HTR-8/SVneo (cell line): ENCODE measurements at places on chromosomes 2 and 18.

GRCh38 chr2:230797515-230798495 is 66.9 kb upstream of the ITM2C start:
- no peak for DNase-seq

DNA sequence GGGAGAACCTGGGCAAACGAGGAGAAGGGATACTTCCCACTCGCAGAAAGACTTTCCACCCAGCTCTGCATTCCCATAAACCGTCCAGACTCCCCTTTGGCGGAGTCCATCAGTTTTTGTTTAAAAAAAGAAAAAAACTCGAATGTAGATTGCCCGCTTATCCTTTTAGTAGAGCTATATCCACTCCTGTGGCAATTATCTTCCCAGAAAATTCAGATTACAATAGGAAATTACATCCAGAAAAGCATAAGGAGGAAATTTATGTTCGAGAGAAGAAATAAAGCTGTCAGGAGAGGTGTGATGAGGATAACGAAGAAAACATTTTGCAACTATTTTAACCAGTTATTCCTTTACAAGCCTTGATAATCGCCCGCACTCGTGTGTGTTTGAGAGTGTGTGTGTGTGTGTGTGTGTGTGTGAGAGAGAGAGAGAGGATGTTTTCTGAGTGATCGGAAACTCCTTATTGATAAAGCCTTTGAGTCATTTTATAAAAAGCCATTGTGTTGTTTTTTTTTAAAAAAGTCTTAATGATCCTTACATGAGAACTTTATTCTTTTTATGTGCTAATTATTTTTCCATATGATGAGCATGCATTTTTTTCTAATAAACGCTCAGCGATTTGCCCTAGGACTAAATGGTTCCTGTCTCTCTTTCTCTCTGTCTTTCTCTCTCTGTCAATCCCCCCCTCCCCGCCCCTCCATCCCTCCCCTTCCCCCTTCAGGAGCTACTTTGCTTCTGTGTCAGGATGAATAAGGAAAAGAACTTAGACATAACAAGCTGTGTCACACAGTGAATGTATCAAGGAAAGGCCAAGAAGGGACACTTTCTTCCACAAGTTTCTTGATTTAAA is 1.1 kb upstream of the PPP3R1 start:
- DNase-seq, result no peak

- no peak for DNase-seq
Measured at GRCh38 chr2:61432990-61433389, 37.9 kb downstream of the USP34 start.

GRCh38 chr2:238879043-238879442 is 31.2 kb downstream of the TWIST2 start:
- no peak for DNase-seq

DNA sequence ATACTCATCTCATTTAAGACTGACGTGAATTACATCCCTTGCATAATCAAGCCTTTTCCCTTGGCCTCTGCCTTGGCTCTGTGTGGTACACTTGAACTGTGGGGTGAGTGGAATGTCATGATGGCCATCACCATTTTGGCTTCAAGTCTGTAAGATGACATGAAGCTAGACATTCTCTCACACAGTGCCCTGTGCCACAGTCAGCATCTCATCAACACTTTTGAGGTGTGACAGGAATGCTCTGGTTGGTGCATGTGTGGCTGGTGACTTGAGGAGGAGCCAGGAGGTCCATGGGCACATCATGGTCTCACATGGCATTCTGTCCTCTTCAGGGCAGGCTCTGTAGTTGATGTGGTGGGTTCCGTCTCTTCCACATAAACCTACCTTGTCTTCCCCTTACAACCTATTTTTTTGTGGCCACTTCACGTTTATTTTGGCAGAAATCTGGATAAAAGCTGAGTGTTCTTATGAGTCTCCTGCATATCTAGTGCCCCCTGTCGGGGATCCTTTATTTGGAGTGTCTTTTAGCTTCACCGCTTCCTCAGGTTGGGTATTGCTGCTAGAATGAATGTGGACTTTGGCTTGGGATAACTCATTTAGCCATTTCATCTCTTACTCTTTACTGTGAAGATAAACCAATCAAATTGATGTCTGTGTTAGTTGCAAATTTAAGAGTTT is 28.1 kb downstream of the MAP4K4 start:
- DNase-seq, result no peak

DNA sequence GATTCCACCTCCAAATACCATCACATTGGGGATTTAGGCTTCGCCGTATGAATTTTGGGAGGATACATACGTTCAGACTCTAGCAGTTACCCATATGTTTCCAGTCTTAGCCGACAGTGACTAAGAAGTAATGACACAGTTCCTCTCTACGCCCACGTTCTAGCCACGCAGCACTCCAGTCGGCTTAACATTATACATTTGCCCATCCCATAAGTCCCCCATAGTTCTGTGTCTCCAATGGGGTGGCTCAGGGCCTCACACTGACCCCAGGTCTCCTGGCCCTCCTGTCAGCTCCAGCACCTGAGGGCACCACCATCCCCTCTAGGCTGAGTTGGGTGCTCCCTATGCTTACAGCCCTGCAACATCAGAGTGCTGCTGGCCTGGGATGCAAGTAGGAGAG is 18.4 kb upstream of the CNDP2 start:
- no peak for DNase-seq

GRCh38 chr2:78928502-78928901 is 97.0 kb upstream of the REG3G start:
- no peak for DNase-seq

DNA sequence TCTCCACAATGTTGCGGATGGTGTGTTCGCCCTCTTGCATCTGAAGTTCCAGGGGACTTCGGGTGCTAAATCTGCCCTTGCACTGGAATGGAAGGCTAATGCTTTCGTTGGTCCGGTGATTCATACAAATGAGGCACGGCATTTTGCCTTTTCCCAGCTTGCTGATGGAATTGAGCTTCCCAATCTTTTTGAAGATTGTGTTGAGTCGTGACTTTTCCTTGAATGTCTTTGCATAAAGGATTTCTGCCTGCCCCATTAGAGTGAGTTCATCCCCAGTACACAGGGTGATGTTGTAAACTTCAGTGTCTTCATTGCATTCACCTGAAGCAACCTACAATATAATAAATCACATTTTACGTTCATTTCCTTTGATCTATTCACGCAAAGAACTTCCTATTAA is 98.0 kb downstream of the MEP1B start:
- DNase-seq, result no peak

GRCh38 chr2:209977386-209978239 is 24.8 kb upstream of the RPE start:
- peak; percentile 27 for DNase-seq

- DNase-seq, result peak; percentile 78
Measured at GRCh38 chr2:230684270-230685168, 28.1 kb upstream of the CAB39 start.

DNA sequence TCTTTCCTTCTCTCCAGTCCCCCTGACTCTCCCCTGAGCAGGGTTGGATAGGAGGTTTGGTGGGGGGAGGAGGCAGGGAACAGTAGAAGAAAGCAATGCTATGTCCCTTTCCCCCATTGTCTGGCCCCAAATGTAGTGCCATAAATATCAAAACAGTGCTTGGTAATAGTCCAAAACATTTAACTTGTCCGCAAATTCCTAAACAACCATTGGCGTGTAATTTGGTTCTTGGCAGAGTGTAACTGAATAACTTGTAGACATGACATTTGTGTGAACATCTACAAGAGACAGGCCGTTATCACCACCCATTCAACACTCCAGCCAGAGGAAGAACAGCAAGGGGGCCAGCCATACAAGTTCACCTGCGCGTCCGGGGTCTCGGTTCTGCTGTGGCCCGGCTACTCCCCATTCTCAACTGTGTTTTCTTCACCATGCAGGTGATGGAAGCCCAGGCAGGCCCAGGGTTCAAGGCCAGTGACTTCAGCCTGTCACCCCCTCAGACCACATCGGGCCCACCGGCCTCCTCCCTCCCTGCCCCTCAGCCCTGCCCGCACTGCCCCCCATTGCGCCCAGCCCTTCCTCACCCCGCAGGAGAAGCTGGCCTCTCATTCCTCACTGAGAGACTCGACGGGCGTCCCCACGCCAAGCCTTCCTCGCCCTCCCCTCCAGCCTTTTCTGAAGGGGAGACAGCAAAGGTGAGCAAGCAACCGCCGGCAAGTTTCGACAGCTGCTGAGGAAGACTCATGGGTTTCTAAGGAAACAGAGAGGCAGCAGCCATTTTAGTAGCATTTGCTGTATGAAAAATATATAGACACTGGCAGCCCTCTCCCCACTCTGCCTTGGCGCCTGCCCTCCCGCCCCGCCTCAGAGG is 699 bp upstream of the RAPGEF4 start:
- peak; percentile 6 for DNase-seq

GRCh38 chr2:163729636-163730273 is 6.1 kb downstream of the FIGN start:
- DNase-seq, result no peak

- no peak for DNase-seq
Measured at GRCh38 chr18:3599195-3599594, 149.2 kb downstream of the TGIF1 start.

GRCh38 chr2:152766928-152767327 is 48.5 kb downstream of the ARL6IP6 start:
- DNase-seq, result no peak

DNA sequence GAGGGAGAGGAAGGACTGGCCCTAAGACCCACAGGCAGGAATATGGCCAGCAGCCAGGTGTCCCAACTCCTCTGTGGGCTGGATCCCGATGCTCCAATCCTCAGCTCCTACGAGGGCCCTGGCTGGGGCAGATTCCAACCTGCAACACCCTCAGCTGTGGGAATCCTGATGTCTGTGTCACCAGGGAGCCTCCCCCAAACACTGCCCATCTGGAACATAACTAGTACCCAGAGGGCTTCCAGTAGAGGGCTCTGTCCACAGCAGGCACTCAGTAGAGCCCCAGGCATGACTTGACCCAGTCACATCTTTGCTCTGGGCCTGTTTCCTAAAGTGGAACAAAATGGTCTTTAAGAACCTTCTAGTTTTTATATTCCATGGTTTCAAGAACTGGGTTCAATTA is 20.6 kb upstream of the LOXHD1 start:
- DNase-seq, result peak; percentile 18

DNA sequence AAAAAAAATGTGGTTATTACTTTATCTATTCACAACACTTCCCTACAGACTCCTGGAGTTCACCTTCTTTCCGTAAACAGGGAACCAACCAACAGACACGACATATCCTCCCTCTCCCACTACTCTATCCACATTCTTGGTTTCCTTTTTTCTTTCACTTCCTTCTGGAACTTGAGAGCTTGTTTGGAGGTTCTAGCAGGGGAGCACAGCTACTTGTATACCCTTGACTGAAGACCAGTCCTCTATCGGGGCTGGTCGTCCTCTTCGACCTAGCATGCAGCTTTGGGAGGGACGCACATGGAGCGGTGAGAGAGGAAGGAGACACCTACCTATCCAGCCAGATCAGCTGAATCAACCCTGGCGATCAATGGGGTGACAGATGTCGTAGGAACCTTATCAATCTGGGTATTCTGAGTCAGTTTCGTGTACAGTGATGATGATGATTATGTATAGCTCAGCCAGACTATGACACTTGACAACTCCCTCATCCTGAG is 43.5 kb upstream of the MSH2 start:
- DNase-seq, result no peak

DNA sequence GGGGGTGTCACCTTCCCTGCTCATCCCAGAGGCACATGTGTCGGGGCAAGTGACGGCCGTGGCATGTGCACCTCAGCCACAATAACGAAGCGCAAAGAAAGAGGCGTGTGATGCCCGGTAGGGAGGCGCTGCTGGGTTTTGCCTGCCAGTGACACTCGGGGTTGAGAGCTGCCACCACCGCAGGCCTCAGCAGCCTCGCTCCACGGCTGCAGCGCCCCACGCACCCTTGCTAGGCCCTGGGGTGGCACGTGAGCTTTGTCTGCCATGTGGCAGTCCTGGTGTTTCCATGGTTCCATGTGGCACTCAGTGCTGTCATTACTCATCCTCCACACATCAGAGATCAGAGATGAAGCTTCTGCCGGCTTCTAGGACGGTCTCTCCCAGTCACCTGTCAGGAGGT is 136.0 kb upstream of the AGAP1 start:
- no peak for DNase-seq
